ENCODE measurements at places on chromosomes 1 and 21.

DNA sequence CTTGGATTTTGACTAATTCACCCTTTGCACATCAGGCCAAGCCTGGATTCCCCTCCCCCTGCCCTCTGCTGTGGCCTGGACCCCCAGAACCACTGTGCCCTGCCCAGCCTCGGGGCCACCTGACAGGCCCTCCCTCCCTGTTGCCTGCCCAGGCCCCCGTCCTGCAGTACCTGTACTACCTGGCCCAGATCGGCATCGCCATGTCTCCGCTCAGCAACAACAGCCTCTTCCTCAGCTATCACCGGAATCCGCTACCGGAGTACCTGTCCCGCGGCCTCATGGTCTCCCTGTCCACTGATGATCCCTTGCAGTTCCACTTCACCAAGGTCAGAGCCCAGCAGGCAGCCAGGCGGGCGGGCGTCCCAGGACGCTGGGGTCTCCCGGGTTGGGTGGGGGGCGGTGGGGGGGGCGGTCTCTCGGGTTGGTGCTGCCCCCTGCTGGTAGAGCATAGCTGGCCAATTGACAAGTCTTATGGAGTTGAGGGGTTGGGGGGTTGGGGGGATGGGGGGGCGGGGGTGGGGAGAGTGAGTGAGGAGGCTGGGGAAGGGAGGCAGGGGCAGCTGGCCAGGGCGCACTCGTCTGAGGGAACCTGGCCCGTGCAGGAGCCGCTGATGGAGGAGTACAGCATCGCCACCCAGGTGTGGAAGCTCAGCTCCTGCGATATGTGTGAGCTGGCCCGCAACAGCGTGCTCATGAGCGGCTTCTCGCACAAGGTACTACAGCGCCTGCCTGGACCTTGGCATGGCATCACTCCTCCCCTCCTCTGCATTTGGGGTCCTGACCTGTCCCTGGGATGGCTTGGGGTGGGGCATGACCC lies 10.7 kb downstream of the AMPD2 start:
- DNase-seq: no peak

- DNase-seq: peak; percentile 19
Measured at GRCh38 chr1:9844106-9844505, 20.3 kb upstream of the CLSTN1 start.

DNA sequence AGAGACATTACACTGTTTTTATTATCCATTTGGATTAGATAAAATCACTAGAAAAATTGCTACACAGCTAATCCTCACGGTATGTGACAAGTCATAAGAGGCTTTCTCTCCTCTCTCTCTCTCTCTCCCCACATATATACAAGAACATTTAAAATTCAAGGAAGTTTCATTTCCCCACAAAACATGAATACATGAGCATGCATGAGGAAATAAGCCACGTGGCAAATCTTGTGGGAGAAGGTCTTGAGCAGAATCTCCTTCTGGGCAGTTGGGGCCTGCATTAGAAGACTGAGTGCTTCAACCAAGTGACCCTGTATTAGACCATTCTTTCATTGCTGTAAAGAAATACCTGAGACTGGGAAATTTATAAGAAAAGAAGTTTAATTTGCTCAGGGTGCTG lies 1313.1 kb downstream of the MRPL39 start:
- no peak for DNase-seq

GRCh38 chr1:206486995-206487788 lies 16.9 kb downstream of the IKBKE start:
- DNase-seq: no peak

DNA sequence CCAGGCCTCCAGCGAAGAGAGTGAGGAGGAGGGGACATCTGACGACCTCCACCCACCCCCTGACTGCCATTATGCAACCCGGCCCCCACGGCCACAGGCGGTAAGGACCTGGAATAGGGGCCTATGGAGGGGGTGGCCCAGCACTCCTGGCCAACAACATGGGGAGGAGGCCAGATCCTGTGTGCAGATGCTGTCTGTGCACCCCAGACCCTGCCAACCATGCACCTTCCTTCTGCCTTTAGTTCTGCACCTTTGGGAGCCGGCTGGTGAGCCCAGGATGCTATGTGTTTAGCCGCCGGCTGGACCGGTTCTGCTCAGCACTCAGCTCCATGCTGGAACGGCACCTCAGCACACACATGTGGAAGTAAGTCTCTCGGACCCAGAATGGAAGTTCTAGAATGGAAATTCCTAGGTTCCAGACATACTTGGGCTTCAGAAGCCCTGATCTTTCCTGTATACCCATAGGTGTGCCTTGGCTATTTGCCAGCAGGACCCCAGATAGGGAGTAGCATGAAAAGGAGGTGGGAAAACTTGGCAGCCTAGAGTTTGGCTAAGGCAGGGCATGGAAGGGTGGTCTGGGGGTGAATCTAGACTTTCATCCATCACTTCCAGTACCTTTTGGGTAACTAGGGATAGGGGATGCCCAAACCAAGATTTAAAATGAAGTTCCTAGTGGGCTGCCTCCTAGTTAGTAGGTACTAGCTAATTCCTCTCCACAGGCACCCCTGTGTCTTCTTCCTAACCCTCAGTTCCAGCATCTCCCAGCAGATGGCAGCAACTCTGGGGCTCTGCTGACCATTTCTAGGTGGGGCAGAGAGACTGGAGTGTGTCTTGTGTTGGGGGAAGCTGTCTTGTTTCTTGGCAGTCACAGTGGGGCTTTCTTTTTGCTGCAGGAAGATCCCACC lies 3.6 kb upstream of the CYB561D1 start:
- peak; percentile 44 for DNase-seq

DNA sequence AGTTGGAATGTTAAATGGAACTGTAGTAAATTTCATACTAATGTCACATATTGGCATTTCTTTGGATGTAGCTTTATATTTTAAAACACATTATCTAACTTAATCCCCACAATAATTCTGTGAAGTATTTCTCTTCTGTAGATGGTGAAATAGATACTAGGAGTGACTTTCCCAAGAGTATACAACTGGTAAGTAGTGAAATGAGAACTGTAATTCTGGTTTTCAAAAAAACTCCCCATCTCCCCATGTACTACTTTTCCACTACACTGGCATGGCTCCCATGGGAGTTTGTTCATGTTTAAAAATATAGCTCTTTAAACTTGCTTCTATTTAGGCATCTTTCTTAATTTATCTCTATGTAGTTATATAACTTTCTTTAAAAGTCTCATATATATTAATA lies 10.2 kb downstream of the CHML start:
- DNase-seq: no peak

DNA sequence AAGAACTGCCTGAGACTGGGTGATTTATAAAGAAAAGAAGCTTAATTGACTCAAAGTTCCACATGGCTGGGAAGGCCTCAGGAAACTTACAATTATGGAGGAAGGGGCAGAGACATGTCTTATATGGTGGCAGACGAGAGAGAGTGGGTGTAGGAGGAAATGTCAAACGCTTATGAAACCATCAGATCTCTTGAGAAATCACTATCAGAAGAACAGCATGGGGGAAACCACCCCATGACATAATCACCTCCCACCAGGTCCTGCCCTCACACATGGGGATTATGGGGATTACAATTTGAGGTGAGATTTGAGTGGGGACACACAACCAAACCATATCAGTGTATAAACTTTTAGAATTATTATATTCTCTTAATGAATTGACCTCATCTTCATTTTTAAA lies 335.9 kb upstream of the DPYD start:
- DNase-seq: no peak

GRCh38 chr1:66288048-66288447 lies 245.9 kb upstream of the SGIP1 start:
- no peak for DNase-seq

- DNase-seq: no peak
Measured at GRCh38 chr21:37655611-37656300, 260.5 kb downstream of the KCNJ6 start.

- no peak for DNase-seq
Measured at GRCh38 chr1:158328426-158328825, 2.9 kb downstream of the CD1B start.

- no peak for DNase-seq
Measured at GRCh38 chr1:109837852-109838570, 72.6 kb upstream of the CSF1 start.

- no peak for DNase-seq
Measured at GRCh38 chr1:66774438-66774837, 22.2 kb downstream of the DYNLT5 start.

DNA sequence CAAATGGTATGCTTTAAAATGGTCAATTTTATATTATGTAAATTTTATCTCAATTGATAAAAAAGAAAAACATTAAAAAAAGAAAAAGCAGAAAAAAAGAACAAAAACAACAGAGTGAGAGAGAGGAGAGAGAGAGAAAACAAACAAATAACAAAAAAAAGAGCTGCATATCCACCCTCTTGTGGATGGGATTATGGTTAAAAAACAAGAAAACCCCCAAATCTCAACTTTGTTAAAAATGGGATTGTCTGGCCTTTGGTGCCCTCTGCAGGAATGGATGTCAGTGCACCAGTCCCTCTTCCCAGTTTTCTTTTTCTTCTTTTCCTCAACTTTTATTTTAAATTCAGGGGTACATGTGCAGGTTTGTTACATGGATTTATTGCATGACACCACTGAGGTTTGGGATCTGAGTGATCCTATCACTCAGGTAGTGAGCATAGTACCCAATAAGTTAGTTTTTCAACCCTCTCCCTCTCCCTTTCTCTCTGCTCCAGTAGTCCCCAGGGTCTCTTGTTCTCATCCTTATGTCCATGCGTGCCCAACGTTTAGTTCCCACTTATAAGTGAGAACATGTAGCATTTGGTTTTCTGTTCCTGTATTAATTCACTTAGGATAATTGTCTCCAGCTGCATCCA lies 28.1 kb downstream of the RNF187 start:
- DNase-seq: peak; percentile 18

DNA sequence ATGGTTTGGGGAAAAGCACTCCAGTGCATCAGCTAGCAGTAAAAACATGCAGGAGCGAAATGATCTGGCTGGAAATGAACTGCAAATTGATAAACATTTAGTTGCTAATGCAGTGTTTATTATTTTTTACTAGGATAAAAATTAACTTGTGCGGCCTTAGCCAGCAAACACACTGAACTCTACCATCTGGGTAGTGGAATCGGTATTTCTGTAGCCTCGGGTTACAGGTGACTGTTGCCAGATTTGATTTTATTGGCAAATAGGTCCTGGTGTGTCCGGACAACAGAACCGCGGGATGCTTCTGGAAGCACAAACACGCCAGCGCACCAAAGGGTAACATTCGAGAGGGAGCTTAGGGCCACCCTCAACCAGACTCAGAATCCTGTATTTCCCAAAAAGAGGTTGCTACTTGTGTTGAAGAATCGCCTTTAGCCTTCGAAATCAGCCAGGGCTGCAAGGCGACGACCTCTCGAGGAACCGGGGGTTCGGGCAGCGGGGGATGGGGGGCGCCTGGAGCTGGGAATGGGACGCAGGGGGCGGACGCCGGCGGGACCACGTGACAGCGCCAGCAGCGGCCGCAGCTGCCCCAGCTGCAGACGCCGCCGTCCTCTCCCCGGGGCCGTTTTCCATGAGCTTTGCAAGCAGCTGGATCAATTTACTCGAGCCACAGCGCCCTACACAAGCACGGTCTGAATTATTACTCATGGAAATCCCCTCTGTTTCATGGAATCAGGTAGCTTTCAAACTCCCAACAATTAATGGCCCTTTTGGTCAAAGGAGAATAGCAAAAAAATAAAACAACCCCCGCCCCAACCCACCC lies 158.8 kb downstream of the TOMM20 start:
- DNase-seq: no peak

- DNase-seq: no peak
Measured at GRCh38 chr1:175116903-175117302, 49.3 kb downstream of the TNN start.

- DNase-seq: no peak
Measured at GRCh38 chr1:118661769-118662320, 326.3 kb downstream of the TBX15 start.

DNA sequence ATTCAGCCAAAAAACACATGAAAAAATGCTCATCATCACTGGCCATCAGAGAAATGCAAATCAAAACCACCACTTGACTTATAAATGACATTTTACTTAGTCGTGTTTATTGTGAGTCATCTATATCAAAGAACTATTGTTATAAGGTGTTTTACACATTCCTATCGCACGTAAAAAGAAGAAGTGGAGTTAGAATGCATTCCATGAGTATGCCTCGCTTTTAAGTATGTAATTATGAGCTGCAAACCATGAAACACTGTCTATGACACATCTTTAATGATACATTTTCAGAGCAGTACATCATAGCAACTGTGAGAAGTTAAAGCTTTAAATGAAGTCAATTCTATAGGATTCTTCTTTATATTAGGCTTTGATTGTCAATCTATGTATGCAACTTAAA lies 614.3 kb upstream of the ADAMTS5 start:
- DNase-seq: no peak

DNA sequence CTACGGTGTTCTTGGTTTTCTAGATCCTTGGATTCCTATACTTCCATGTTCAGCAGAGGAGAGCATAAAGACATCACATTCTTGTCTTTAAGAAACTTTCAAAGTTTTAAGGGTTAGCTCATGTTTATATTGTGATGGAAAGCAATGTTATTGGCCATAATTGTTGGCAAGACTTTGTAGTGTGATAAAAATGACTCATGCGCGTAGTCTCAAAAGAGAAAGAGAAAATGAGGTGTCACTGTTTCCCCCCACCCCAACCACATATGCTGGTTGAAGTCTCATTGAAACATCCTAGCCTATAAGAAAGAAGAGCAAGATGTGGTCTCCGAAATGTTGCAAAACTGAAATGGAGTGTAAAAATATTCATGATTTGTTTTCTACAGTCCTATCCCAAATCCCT lies 348.8 kb downstream of the PTBP2 start:
- DNase-seq: no peak

DNA sequence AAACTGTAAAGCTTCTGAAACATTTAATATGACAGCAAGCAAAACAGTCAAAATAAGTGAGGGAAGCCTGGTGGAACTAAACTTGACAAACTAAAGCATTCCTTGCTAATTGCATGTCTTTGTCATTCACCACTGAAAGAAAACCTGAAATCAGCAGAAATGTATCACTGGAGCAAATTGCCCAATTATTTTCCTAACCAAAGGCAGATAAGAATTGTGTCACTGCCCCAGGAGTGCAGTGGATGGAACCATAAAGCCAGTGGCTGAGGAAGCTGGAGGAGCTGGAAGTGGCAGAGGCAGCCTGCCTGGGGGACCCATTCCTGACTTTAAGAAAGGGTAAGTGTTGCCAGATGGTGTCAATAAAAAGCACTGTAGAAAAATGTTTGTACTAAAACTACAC lies 2.7 kb upstream of the SLC30A10 start:
- no peak for DNase-seq

GRCh38 chr1:41379738-41380130 lies 18.5 kb downstream of the FOXO6 start:
- DNase-seq: no peak

DNA sequence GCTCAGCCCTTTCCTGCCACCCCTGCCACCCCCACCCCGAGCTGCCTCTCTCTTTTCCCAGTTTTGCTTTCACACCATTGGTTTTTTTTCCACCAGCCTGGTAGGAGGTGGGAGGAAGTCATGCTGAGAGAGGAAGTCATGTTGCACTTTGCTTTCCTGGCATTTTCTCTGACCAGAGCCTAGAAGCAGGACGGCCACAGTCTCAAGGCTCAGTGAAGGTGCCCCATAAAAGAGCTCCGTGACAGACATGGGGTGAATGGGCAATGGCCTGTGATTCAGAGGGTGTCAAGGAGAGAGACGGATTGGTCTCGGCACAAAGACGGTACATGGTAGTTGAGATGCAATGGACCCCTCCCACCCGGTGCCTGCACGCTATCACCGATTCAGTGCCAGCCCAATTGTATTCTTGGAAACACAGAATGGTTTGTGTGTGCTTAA lies 42.1 kb upstream of the DMRTB1 start:
- no peak for DNase-seq

Measured in stromal cell of bone marrow (primary cell).